Glomerular endothelial cell (primary cell): ENCODE measurements at places on chromosomes 2 and 18. TPM values are rescaled to one million over a fixed set of nuclear protein-coding genes. Genes with fewer than 3 reads are reported as not detected.

DNA sequence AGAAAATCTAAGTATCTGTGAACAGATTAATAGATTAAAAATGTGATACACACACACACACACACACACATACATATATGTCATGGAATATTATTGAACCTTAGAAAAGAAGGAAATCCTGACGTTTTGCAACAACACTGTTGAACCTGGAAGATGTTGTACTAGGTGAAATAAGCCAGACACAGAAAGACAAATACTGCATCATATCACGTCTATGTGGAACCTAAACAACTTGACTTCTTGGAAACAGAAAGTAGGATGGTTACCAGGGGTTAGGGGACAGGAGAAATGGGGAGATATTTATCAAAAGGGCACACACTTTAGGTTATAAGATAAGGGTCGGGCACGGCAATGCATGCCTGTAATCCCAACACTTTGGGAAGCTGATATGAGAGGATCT, 698.4 kb upstream of the ID2 start:
- no peak for DNase-seq

GRCh38 chr18:69158944-69159343, 241.7 kb upstream of the DOK6 start:
- no peak for DNase-seq

- no peak for DNase-seq
These were observed at the start of gene PROKR1 for GRCh38 chr2:68643011-68643873. PROKR1 (plus strand) TSS chr2:68643579; CDS start chr2:68645822, 2,243 bp downstream.

DNA sequence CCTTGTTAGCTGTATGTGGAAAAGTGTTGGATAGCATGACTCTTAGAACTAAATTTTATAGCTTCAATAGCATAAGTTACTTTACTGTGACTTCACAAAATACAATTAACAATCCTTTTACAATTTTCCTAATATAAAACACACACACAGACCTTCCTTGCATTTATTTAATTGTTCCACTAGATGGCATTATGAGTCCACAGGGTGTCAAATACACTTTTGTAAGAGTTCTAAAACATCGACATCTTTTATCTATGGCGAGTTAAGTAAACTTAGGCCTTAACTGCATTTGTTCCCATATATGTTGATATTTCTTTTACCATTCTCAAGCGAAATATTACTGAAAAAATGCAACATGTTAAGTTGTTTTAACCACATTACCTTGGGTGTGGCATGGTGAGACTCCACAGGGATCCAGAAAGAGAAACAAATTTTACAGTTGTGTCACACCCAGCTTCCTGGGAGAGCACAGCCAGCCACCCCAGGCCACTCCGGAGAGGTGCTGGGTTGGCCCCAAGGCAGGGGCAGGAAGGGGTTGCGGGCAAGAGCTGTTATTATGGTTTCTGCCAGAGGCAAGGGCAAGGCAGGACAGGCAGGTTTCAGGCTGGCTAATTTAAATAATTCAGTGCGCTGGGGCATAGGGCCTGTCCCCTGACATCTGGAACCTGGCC, 312.4 kb upstream of the MC4R start:
- peak; percentile 29 for DNase-seq

Gene PDCD1
- not detected in 2 replicates for total RNA-seq

DNA sequence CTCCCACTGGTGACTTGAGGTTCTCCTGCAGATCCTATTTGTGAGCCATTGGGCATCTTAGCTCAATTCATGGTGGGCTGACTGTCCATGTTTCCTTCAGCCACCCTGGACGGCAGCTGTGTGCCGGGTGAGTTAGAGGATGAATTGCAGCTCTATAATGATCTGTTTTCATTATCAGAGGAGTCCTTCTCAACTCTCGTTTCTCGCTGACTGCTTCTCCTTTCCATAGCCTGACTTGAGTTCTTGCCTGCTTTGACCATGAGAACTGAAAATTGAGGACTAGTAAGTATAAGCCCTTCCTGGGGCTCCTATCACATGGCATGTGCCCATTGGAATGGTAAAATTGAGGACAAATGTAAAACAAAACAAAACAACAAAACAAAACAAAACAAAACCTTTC, 121.8 kb downstream of the CDC42EP3 start:
- DNase-seq, result no peak

GRCh38 chr18:28766027-28766426, 589.1 kb upstream of the CDH2 start:
- DNase-seq, result no peak
